ENCODE measurements at places on chromosomes 16 and 17. TPM values are rescaled to one million over a fixed set of nuclear protein-coding genes. Genes with fewer than 3 reads are reported as not detected.

The NAA60 gene
- 60.0 TPM for total RNA-seq

DNA sequence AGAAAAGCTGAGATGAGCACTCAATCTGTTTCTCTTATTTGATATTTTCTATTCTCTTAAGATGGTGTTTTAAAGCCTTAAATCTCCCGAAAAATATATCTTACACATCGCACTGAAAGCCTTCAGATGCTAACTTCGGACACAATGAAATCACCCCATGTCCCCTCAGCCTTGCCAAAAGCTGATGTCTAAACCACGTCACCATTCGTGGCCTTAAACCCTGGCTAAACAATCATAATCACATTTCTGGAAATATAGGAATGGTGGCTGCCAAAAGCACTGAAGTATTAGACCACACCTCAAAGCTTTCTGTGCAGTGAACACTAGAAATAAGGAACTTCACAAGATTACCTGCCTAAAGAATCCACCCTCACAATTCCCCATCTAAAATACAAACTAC is 402.7 kb downstream of the SOX9 start:
- peaks cover 14% of the 10 kb centered on the region for H3K27me3 ChIP-seq
- no peak overlapping the region for H3K4me3 ChIP-seq
- H3K27ac ChIP-seq = no peak overlapping the region
- no peaks in the 10 kb centered on the region for H3K36me3 ChIP-seq
- H3K4me1 ChIP-seq = no peaks in the 10 kb centered on the region

The MMP28 gene
- not detected for total RNA-seq

GRCh38 chr16:66701516-66701915 is 5.0 kb upstream of the CMTM4 start:
- peaks cover 4% of the 10 kb centered on the region for H3K4me1 ChIP-seq
- no peak overlapping the region for H3K4me3 ChIP-seq
- H3K27ac ChIP-seq = no peak overlapping the region
- no peaks in the 10 kb centered on the region for H3K27me3 ChIP-seq
- no peaks in the 10 kb centered on the region for H3K36me3 ChIP-seq

DNA sequence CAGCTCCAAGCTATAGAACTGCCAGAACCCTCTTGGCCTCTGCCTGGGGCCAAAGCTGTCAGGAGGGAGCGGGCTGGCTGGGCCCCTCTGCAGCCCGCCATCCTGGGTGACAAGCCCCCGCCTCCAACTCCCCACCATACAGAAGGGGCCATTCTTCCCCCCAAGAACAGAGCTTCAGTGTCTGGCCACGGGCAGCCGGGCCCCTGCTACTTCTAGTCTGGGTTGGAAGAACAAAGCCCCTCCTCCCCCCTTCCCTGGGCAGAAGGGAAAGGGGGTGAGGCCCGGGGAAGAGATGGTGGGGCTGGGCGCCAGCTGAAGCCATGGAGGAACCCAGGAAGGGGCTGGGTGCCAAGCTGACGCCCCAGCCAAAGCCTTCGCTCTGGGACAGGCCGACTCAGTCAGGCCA is 9.0 kb downstream of the NAT9 start:
- peaks cover 4% of the 10 kb centered on the region for H3K36me3 ChIP-seq
- DNase-seq = no peak
- H3K27ac ChIP-seq = no peak overlapping the region
- no peak overlapping the region for H3K4me3 ChIP-seq
- no peaks in the 10 kb centered on the region for H3K27me3 ChIP-seq

- DNase-seq = no peak
- no peak overlapping the region for H3K27ac ChIP-seq
- no peak overlapping the region for H3K4me3 ChIP-seq
- H3K27me3 ChIP-seq = no peaks in the 10 kb centered on the region
- H3K36me3 ChIP-seq = no peaks in the 10 kb centered on the region
These were observed 35.8 kb upstream of the IL34 start for GRCh38 chr16:70610273-70611223.

- peaks cover 12% of the 10 kb centered on the region for H3K36me3 ChIP-seq
- peak overlapping the region; percentile 3 for H3K27ac ChIP-seq
- H3K4me1 ChIP-seq = peaks cover 18% of the 10 kb centered on the region
- DNase-seq = no peak
- no peak overlapping the region for H3K4me3 ChIP-seq
These were observed 4.2 kb downstream of the TOB1 start for GRCh38 chr17:50861822-50862528.

The SLC47A1 gene
- not detected for total RNA-seq

The SLC22A31 gene
- total RNA-seq = 1.2 TPM

DNA sequence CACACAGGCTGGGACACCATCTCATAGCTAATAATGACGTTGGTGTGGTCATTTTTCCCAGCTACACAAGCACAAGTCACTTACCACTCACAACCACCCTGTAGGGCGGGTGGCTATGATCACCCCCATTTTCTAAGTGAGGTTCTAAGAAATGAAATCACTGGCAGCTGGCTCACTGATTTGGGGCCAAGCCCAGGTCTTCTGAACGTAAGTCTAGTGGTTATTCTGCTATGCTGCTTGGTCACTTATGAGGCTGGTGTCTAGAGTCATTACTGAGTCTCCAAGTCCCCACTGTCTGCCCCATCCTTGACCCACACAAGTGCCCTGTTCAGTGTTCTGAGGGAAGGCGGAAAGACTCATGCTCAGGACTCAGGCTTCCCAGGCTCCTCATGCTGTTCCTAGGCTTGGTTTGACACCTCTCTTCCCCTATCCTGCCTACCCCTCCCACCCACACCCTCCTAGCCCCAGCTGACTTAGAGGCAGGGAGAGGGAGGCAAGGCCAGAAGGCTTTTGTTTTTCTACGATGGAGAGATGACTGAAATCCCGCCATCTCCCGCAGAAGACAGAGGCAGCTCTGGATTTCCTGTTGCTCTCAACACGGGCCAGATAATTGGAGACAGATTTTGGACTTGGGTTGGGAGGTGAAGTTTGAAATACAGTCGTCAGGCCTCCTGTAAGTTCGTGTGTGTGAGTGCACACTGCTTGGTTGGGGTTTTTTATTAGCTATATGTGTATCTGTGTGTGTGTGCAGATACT is 32.2 kb downstream of the FZD2 start:
- no peak for DNase-seq
- H3K27me3 ChIP-seq = peaks cover 8% of the 10 kb centered on the region
- H3K4me3 ChIP-seq = no peak overlapping the region
- no peak overlapping the region for H3K27ac ChIP-seq
- no peaks in the 10 kb centered on the region for H3K4me1 ChIP-seq

The DVL2 gene
- total RNA-seq = 61.6 TPM

GRCh38 chr17:55873017-55873758 is 122.3 kb downstream of the PCTP start:
- H3K27ac ChIP-seq = no peak overlapping the region
- no peak for DNase-seq
- H3K4me1 ChIP-seq = no peaks in the 10 kb centered on the region
- H3K4me3 ChIP-seq = no peak overlapping the region

The CHTF18 gene
- total RNA-seq = 210 TPM

GRCh38 chr16:13805951-13806350 is 114.0 kb upstream of the ERCC4 start:
- no peak for DNase-seq
- no peak overlapping the region for H3K4me3 ChIP-seq

- no peaks in the 10 kb centered on the region for H3K4me1 ChIP-seq
- peaks cover 17% of the 10 kb centered on the region for H3K36me3 ChIP-seq
- no peak overlapping the region for H3K4me3 ChIP-seq
- no peak for DNase-seq
- no peaks in the 10 kb centered on the region for H3K27me3 ChIP-seq
These were observed 1.3 kb upstream of the RILP start for GRCh38 chr17:1650731-1651558.

- H3K4me3 ChIP-seq = no peak overlapping the region
- H3K27me3 ChIP-seq = peaks cover 33% of the 10 kb centered on the region
- no peak overlapping the region for H3K27ac ChIP-seq
These were observed 69.5 kb downstream of the HLF start for GRCh38 chr17:55334285-55334684.

DNA sequence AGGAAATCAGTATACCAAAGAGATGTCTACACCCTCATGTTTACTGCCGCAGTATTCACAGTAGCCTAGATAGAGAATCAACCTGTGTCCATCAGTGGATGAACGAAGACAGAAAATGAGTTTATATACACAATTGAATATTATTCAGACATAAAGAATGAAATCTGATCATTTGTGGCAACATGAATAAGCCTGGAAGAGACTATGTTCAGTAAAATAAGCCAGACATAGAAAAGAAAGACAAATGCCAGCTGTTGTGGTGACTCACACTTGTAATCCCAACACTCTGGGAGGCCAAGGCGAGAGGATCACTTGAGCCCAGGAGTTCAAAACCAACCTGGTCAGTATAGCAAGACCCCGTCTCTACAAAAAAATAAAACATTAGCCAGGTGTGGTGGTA is 16.1 kb downstream of the NUDT16L1 start:
- H3K27ac ChIP-seq = no peak overlapping the region
- peaks cover 6% of the 10 kb centered on the region for H3K36me3 ChIP-seq
- no peak for DNase-seq
- H3K4me3 ChIP-seq = no peak overlapping the region

GRCh38 chr17:83053739-83054451 is 25.5 kb upstream of the METRNL start:
- peak overlapping the region; percentile 91 for H3K27ac ChIP-seq
- peaks cover 23% of the 10 kb centered on the region for H3K4me1 ChIP-seq
- H3K36me3 ChIP-seq = no peaks in the 10 kb centered on the region
- H3K4me3 ChIP-seq = peak overlapping the region; percentile 64
- no peaks in the 10 kb centered on the region for H3K27me3 ChIP-seq

The HSD3B7 gene
- 5.3 TPM for total RNA-seq

DNA sequence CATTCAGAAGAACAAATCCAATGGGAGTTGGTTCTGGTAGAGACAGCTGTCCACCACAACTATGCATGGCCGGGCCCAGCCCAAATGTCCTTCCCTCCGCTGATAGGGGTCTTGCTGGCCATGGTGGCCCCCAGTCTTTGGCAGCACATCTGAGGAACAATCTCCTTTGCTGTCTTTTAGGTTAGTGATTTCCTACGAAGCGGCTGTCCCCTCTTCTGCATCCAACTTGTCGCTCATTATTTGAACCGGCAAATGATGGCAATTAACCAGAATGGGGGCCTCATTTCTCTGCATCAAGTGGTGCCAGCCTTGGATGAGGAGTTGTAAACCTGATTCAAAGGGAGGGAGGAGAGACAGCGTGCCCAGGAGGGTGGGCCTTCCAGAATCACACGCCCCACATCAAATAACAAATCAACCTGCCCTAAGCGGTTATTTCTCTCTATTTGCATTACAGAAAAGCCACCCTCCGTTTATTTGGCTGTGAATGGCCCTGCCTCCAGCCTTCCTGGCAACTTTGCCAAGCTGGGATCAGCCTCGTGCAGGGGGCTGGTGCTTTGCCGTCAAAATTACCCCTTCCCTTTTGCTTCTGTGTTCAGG is 156.5 kb downstream of the RGS9 start:
- H3K4me3 ChIP-seq = no peak overlapping the region
- no peak overlapping the region for H3K27ac ChIP-seq
- peaks cover 23% of the 10 kb centered on the region for H3K27me3 ChIP-seq
- no peaks in the 10 kb centered on the region for H3K36me3 ChIP-seq
- H3K4me1 ChIP-seq = peaks cover 5% of the 10 kb centered on the region
- no peak for DNase-seq

- no peaks in the 10 kb centered on the region for H3K27me3 ChIP-seq
- H3K4me1 ChIP-seq = no peaks in the 10 kb centered on the region
- no peaks in the 10 kb centered on the region for H3K36me3 ChIP-seq
- no peak for DNase-seq
- H3K4me3 ChIP-seq = no peak overlapping the region
- no peak overlapping the region for H3K27ac ChIP-seq
These were observed 277.5 kb upstream of the MYOCD start for GRCh38 chr17:12388226-12388625.

DNA sequence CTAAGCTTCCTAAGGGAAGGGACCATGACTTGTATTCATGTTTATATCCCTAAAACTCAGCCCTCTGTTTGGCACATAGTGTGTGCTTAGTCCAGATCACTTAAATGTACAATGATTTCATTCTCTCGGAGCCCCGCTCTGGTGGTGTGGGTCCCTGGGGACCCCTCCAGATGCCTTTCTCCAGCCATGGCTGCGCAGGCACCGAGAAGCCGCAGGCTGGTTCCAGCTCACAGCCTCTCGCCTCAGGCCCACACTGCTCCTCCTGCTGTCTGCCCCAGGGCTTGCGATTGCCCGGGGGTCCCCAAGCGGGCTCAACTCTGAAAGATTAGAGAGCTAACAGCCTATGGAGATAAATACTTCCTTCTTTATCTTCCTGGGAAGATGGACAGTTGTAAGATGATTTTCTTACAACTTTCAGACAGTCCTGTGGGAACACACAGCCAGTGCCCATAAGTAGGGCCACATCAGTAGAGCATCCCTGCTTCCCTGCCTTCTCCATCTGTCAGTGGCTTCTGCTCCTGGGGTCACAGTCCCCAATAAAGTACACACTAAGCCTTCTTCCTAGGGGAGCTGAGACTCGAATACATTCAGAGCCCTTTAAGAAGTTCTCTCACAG is 66.2 kb downstream of the CENPV start:
- H3K4me3 ChIP-seq = peak overlapping the region; percentile 83
- peaks cover 47% of the 10 kb centered on the region for H3K4me1 ChIP-seq
- no peak for DNase-seq
- peak overlapping the region; percentile 87 for H3K27ac ChIP-seq
- no peaks in the 10 kb centered on the region for H3K36me3 ChIP-seq
- no peaks in the 10 kb centered on the region for H3K27me3 ChIP-seq

DNA sequence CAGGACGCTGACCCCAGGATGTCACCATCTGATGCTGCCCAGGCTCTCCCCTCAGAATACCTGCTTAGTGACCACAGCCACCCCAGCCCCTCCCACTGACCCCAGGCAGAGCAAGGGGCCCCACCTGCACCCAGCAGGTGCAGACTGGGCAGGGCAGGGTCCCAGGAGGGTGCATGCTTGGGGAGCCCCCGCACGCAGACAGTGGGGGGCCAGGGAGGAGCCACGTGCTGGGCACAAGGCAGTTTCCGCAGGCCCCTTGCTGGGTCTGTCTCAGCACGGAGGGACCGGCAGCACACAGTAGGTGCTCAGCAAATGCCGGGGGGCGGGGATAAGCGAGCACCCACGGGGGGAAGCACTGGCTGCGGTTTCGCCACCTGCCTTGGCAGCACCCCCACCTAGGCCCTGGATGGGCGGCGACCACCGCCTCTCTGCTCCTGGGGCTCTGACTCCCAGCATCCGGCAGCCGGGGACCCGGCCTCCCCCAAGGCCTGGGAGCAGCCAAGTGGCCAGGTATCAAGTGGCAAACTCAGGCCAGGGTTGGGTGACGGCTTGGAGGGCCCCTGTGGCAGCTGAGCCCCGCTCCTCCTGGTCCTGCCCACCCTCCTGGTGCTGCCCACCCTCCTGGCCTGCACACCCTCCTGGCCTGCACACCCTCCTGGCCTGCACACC is 18.7 kb upstream of the SSTR5 start:
- DNase-seq = no peak
- H3K27ac ChIP-seq = no peak overlapping the region
- H3K36me3 ChIP-seq = no peaks in the 10 kb centered on the region
- H3K4me3 ChIP-seq = no peak overlapping the region
- H3K27me3 ChIP-seq = no peaks in the 10 kb centered on the region

- H3K36me3 ChIP-seq = peaks cover 4% of the 10 kb centered on the region
- H3K4me1 ChIP-seq = peaks cover 81% of the 10 kb centered on the region
These were observed 1.1 kb downstream of the IL21R start for GRCh38 chr16:27402964-27403600.

Measured in natural killer cell treated with Interleukin-12 subunit alpha and Interleukin-12 subunit beta and Interleukin-15 and Interleukin-18, amount 100 ng/mL, for 72 hours (primary cell).